ENCODE measurements at places on chromosomes 4 and X.

- DNase-seq: no peak
Observed at GRCh38 chr4:114890773-114891172, 222.6 kb downstream of the NDST4 start.

- DNase-seq: no peak
Observed at GRCh38 chrX:130204647-130205046, 32.9 kb downstream of the RAB33A start.

- DNase-seq: no peak
Observed at GRCh38 chrX:2468261-2469195, 32.2 kb downstream of the DHRSX start.

DNA sequence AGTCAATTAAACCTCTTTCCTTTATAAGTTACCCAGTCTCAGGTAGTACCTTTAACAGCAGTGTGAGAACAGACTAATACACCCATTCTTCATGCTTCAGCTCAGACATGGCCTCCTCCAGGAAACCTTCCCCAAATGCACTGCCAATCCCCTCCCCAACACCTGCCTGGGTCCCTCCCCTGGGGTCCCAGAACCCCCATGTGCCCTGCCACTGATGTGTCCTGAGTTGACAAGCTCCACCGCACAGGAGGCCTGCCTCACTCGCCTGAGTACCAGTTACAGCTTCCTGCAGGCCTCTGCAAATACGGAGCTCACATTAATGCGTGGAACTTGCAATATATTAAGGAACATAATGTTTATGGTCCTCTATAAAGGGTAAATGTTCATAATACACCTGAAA, 34.9 kb upstream of the CRMP1 start:
- no peak for DNase-seq

DNA sequence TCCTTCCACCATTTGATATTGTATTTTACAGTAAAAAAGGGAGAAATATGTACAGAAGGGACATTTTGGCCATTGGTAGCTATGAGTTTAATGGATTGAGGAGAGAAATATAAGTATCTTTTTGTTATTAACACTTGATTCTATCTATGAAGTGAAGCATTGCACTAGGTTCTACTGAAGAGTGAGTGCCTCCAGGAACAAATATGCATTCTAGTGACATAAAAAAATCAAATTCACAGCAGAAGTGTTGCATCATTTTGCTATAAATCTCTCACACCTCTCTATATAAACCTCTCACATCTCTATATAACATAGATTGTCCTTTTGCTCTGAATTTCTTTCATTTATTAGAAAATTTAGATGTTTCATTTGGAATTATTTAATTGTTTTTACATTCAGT, 425 bp downstream of the SYTL5 start:
- DNase-seq: no peak

DNA sequence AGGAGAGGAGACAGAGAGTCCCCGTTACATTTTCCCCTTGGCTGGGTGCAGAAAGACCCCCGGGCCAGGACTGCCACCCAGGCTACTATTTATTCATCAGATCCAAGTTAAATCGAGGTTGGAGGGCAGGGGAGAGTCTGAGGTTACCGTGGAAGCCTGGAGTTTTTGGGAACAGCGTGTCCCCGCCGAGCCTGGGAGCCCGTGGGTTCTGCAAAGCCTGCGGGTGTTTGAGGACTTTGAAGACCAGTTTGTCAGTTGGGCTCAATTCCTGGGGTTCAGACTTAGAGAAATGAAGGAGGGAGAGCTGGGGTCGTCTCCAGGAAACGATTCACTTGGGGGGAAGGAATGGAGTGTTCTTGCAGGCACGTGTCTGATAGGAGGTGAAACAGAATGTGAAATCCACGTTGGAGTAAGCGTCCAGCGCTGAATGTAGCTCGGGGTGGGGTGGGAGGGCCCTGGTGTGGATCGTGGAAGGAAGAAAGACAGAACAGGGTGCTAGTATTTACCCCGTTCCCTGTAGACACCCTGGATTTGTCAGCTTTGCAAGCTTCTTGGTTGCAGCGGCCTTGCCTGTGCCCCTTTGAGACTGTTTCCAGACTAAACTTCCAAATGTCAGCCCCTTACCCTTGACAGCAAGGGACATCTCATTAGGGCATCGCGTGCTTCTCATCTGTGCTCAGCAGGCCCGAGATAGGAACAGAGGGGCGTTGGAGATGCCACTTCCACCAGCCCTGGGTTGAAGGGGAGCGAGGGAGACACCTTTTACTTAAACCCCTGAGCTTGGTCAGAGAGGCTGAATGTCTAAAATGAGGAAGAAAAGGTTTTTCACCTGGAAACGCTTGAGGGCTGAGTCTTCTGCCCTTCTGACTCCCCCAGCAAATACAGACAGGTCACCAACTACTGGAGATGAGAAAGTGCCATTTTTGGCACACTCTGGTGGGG, 2.7 kb downstream of the SHOX start:
- no peak for DNase-seq

DNA sequence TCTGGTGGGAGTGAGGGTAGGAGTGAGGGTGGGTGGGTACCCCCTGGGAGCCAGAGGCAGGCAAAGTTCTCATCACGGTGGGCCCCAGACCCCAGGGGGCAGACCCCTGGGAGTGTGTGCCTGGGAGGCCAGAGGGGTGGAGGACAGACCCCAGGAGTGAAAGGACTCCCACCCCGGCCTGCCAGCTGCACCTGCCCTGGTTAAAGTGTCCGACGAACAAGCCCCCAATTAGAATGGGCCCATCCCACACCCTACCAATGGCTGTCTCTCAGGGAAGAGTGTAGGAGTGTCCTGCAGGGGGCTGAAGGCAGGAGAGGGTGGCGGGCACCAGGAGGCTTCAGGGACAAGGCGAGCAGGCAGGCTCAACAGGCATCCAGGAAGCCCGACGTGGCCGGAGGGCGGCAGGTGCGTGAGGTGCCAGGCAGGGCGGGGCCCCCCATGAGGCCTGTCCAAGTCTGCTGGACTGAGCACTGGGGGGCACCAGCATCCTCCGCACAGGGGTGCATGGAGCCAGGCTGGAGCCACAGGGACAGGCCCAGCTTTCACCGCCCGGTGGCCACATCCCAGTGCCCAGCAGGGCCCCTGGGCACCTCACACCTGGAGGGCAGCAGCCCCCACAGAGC, 8.7 kb downstream of the PDE6B start:
- no peak for DNase-seq

DNA sequence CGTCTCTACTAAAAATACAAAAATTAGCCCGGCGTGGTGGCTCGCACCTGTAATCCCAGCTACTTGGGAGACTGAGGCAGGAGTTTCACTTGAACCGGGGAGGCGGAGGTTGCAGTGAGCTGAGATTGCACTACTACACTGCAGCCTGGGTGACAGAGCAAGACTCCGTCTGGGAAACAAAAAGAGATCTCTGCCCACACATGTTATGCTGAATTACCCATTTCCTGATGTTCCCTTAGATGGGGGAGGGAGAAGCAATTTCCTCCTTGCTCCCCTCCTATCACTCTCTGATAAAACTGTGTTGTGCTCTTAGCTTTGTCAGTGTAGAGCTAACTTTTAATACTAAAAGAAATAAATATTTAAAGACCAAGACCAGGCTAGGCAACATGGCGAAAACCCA, 102.5 kb downstream of the LARP7 start:
- DNase-seq: no peak

DNA sequence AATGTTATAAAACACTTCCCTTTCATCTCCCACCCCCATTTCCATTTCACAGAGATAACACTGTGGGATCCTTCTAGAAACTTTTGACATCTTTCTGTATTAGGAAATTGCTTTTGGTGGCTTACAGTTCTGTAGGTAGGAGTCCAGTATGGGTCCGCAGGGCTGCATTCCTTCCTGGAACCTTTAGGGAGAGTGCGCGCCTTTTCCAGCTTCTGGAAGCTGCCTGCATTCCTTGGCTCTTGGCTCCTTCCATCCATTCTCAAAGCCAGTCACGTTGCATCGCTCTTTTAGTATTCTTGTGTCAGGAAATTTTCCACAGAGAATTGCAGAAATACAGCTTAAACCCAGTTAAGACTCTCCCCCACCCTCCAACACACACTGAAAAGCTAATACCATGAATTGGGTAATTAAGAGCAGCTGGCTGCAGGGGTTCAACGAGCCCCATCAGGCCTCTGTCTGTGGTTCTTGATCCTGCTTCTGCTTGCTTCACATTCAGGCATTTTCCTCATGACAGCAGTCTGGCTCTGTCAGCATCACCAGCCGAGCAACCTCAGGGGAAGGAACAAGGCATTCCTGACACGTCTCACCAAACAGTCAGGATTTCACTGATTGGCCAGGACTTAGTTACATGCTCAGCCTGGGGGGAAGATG, 48.8 kb downstream of the SEPTIN11 start:
- DNase-seq: no peak

GRCh38 chr4:155748039-155748438, 10.8 kb upstream of the GUCY1B1 start:
- no peak for DNase-seq

GRCh38 chrX:68832101-68832416, 3.2 kb downstream of the EFNB1 start:
- no peak for DNase-seq

GRCh38 chr4:51943221-51943620, 76.9 kb downstream of the LRRC66 start:
- DNase-seq: no peak

DNA sequence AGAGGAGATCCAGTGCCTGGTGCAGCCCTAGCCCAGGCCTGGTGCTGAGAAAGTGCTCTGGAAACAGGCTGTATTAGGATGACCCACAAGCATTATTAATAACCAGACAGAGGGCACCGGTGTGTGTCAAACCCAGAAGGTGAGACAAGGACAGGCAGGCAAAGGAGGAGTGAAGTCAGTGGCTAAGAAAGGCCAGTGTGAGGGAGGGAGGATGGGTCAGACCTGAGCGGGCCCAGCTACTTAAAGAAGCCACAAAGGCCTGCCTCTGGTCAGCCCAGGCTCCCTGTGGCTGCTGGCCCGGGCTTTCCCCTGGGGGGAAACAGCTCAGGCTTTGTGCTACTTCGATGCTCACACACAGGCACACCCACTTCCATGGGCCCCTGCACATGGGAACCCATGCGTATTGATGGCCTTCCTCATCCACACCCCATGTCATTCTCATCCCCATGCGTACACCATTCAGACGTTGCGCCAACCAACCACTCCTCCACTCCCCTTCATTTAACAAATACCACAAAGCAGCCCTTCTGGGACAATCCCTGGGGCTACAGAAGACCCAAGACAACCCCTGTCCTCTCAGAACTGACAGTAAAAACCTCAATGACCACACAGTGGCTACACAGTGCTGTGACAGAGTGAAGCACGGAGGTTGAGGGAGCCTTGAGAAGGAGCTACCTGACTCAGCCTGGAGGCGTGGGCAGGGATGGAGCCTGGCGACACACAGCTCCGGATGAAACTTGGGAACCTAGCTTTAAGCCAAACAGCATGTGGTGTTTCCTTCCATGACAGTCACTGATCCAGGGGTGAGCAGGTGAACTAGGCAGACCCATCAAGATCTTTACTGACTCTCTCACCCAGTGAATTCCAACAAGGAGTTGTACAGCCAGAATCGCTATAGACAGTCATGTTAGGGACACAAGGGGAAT, 24.9 kb upstream of the MTM1 start:
- no peak for DNase-seq

- DNase-seq: no peak
Observed at GRCh38 chr4:98565681-98566301, 92.6 kb downstream of the TSPAN5 start.

DNA sequence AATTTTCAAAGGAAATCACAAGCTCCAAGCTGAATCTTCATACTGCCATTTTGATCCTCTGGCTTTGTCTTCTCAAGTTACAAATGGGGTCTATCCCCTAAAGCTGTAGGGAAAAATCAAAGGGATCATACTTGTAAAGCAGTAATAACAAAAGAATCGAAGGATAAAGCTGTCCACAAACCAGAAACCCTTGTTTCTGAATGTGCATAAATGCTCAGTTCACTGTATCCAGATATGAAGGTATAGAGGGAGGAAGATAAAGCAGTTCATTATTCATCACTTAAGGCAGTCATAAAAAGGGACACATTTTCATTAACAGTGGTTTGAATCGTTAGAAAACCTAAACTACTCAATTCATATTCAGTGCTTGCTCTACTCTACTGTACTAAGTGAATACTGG, 33.2 kb upstream of the RPS6KA6 start:
- DNase-seq: no peak

DNA sequence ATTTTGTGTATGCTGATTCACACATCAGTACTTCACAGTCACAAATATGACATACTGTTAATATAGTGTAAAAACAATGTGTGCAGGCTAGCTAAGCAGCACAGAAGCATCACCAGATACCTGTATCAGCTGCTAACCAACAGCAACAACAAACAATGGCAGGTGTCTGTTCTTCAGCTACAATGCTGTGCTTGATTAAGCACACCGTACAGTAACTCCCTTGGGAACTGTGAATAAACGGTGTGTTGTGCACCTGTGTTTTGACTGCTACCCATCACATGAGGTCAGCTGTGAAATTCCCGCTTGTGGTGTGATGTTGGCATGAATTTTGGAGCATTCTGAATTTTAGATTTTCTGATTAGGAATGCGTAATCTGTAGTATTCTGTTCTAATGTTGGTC, 379.7 kb upstream of the FAT1 start:
- DNase-seq: no peak

- no peak for DNase-seq
Observed at GRCh38 chr4:167119392-167119791, 114.9 kb downstream of the SPOCK3 start.

GRCh38 chrX:118745570-118745969, 18.2 kb downstream of the IL13RA1 start:
- DNase-seq: no peak

- peak; percentile 4 for DNase-seq
Observed at GRCh38 chrX:106999002-106999975, 723 bp downstream of the MORC4 start.

- DNase-seq: no peak
Observed at GRCh38 chrX:20500171-20500865, 233.6 kb upstream of the RPS6KA3 start.

GRCh38 chrX:43530837-43531236, 125.3 kb upstream of the MAOA start:
- no peak for DNase-seq

GRCh38 chrX:45187731-45188130, 12.9 kb downstream of the DIPK2B start:
- no peak for DNase-seq

Data from cortex of kidney (tissue), 1 donor.